Vagina (tissue), 2 donors: ENCODE measurements at places on chromosomes 2 and 18. TPM values are rescaled to one million over a fixed set of nuclear protein-coding genes. Genes with fewer than 3 reads are reported as not detected.

Gene RNF144A
- total RNA-seq = 17.2 TPM

Gene RAX
- not detected for total RNA-seq

Gene CD207
- 2.5 TPM for total RNA-seq

Gene GALNT14
- 1.7 TPM for total RNA-seq

Gene LMAN2L
- total RNA-seq = 13.0 TPM

Gene SP100
- 64.8 TPM for total RNA-seq

DNA sequence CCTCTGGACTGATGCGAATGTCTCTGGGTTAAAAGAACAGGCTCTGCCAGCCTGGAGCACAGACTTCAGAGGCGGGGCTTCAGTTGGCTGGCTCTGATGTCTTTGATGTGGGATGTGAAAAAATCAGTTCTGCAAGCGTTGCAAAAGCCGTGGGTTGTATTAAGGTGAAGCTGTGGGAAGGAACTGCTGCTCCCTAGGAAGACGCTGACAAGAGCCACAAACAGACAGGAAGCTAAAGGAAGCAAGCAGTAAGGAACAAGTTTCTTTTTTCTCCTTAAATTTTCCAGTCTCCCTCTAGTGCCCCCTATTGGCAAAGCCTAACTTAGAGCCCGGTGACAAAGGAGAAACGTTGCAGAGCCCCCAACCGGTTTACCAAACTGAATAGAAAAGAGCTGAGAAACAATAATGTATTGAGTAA lies 239.0 kb downstream of the CCDC178 start:
- no peak for DNase-seq
- H3K36me3 ChIP-seq = no peaks in the 10 kb centered on the region
- H3K4me1 ChIP-seq = peaks cover 5% of the 10 kb centered on the region

DNA sequence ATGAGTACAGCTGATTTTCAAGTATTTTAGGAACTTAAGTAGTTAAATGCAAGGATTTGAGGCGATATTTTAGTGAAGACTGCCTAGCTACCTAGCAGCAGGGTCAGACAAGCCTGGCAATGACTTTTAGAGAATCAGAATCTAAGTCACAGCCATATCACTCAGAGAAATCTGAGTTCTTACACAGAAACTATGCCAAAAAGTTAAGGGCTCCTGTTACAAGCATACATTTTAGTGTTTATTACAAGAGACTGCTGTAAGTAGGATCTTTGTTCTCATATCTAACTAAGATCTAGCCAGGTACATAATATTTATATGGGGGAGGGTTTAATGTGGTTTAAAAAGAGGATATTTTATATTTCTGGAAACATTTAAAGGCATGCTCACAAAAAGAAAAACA lies 37.5 kb downstream of the MAP4K3 start:
- H3K27ac ChIP-seq = no peak overlapping the region
- no peaks in the 10 kb centered on the region for H3K36me3 ChIP-seq
- H3K27me3 ChIP-seq = no peaks in the 10 kb centered on the region

- no peaks in the 10 kb centered on the region for H3K4me1 ChIP-seq
- H3K27me3 ChIP-seq = no peaks in the 10 kb centered on the region
- no peak for DNase-seq
- H3K36me3 ChIP-seq = no peaks in the 10 kb centered on the region
- H3K4me3 ChIP-seq = no peak overlapping the region
- H3K27ac ChIP-seq = no peak overlapping the region
Measured at GRCh38 chr2:59019566-59020159, 778.5 kb upstream of the FANCL start.

- H3K4me3 ChIP-seq = no peak overlapping the region
- DNase-seq = no peak
- no peaks in the 10 kb centered on the region for H3K36me3 ChIP-seq
- no peaks in the 10 kb centered on the region for H3K27me3 ChIP-seq
Measured at GRCh38 chr2:6301426-6301825, 564.3 kb downstream of the CMPK2 start.

DNA sequence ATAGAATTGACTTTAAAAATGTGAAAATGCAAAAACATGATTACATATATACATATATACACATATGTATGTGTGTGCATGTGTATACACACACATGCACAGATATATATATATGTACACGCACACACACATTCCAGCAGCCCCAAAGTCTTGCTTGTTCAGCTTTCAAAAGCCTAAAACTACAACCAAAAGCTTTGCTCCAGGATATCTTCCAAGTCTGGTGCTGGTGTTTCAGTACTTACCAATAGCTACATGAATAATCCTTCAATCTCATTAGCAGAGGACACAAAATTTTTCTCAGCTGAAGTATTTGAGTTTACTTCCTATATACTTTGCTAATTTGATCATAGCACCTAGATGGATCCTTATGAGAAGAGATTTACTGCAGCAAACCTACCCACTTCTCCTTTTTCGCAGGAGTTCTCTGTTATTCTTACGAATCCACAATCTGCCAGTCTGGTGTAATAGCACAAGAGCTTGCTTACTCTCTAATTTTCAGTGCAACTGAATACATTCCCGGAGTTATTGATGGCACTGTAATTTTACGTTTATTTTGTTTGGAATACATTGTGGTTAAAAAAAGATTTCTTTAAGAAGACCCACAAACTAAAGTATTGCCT lies 553.3 kb downstream of the ARHGAP15 start:
- no peak overlapping the region for H3K4me3 ChIP-seq
- no peaks in the 10 kb centered on the region for H3K36me3 ChIP-seq
- no peak overlapping the region for H3K27ac ChIP-seq
- no peaks in the 10 kb centered on the region for H3K27me3 ChIP-seq
- no peak for DNase-seq

DNA sequence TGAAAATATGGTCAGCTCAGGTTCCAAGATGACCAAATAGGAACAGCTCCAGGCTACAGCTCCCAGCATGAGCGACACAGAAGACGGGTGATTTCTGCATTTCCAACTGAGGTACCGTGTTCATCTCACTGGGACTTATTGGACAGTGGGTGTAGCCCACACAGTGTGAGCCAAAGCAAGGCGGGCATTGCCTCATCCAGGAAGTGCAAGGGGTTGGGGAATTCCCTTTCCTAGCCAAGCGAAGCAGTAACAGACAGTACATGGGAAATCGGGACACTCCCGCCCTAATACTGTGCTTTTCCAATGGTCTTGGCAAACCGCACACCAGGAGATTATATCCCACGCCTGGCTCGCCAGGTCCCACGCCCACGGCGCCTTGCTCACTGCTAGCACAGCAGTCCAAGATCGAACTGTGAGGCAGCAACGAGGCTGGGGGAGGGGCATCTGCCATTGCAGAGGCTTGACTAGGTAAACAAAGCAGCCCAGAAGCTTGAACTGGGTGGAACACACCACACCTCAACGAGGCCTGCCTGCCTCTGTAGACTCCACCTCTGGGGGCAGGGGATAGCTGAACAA lies 57.5 kb downstream of the WDPCP start:
- H3K27me3 ChIP-seq = no peaks in the 10 kb centered on the region
- H3K4me3 ChIP-seq = no peak overlapping the region
- no peaks in the 10 kb centered on the region for H3K4me1 ChIP-seq
- DNase-seq = no peak

DNA sequence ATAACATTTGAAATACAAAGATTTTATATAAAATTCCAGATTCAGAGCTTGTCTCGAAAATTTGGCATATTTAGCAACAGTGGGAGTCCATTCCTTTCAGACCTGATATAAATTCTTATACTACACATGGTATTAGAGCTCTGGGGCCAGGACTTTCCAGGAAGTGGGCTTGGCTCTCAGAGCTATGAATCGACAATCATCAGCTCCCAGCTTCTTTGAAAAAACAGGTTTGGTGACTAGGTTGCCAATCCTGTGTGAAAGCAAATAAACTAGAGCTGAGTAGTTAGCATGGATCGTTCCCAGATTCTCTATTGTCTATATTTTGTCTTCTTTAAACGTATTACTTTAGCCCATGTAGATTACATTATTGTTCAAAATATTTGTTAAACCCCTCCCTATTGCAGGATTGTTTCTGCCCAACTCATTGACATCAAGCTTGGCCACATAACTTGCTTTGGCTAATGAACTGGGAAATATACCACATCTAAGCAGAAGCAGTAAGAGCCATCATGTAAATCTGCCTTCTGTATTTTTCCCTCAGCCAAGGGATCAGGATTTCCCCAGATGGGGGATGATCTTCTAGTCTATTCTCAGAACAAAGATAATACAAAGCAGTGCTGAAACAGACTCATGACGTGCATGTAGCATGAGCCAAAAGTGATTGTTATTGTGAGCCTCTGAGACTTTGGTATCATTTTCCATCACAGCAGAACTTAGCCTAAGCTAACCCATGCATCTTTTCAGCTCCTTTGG lies 105.4 kb downstream of the KCNH7 start:
- H3K27me3 ChIP-seq = no peaks in the 10 kb centered on the region
- H3K36me3 ChIP-seq = no peaks in the 10 kb centered on the region
- H3K4me1 ChIP-seq = no peaks in the 10 kb centered on the region
- H3K4me3 ChIP-seq = no peak overlapping the region

DNA sequence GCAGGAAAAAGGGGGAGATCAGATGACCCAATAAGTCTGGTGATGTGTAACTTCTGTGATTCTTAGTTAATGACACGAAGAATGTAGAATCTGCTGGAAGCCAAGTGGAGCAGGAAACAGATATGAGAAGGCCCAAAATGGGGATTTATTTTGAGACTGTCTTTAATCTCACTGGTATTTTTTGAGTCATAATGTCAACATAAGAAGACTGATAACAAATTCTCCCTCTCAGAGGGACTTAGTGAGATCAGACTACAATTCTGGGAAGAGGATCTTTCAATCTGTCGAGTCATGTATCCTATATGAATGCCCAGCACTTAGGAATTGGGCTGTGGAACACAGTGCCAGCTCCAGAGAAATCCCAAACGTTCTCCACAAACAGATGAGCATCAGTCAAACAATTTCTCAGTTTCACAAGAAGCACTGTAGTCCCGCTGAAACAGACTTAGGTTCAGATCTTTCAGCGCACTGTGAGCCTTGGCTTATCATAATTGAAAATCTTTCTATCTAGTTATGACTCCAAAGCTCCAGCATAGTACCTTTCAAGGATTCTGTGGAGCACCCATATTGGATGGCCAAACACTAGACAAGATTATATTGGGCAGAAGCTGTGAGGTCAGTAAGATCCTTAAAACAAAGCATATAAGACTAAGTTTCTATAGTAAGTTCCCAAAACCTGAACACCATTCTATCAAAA lies 738.2 kb downstream of the LRP1B start:
- H3K36me3 ChIP-seq = no peaks in the 10 kb centered on the region
- DNase-seq = no peak
- H3K4me1 ChIP-seq = no peaks in the 10 kb centered on the region
- no peak overlapping the region for H3K27ac ChIP-seq
- no peaks in the 10 kb centered on the region for H3K27me3 ChIP-seq

GRCh38 chr18:2192562-2192961 lies 378.7 kb downstream of the METTL4 start:
- H3K27me3 ChIP-seq = no peaks in the 10 kb centered on the region
- no peaks in the 10 kb centered on the region for H3K36me3 ChIP-seq
- no peak overlapping the region for H3K27ac ChIP-seq
- no peak for DNase-seq

GRCh38 chr2:233329489-233330135 lies 22.0 kb downstream of the SAG start:
- H3K4me3 ChIP-seq = no peak overlapping the region
- no peak for DNase-seq
- H3K27ac ChIP-seq = no peak overlapping the region

GRCh38 chr2:39738936-39739335 lies 40.1 kb downstream of the THUMPD2 start:
- H3K4me1 ChIP-seq = peaks cover 6% of the 10 kb centered on the region
- no peak overlapping the region for H3K4me3 ChIP-seq
- H3K27ac ChIP-seq = no peak overlapping the region
- DNase-seq = no peak
- no peaks in the 10 kb centered on the region for H3K27me3 ChIP-seq

DNA sequence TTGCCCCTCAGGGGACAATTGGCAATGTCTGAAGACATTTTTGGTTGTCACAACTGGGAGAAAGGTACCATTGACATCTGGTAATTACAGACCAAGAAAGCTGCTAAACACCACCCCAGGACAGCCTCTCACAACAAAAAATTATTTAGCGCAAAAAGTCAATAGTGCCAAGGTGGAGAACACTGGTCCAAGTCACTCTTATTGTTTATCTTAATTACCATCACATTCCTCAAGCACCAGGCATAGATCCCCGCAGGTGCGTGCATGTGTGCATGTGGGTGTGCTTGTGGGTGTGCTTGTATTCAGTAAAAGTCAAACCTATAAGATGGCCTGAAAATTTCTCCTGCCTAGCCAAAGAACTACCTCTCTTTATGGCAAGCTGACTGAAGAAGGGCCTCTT lies 74.9 kb upstream of the WDR75 start:
- no peak overlapping the region for H3K27ac ChIP-seq
- H3K27me3 ChIP-seq = no peaks in the 10 kb centered on the region
- no peak overlapping the region for H3K4me3 ChIP-seq

GRCh38 chr18:59239642-59240041 lies 19.7 kb downstream of the GRP start:
- H3K4me1 ChIP-seq = no peaks in the 10 kb centered on the region
- H3K27me3 ChIP-seq = no peaks in the 10 kb centered on the region
- no peak for DNase-seq
- H3K27ac ChIP-seq = no peak overlapping the region
- no peaks in the 10 kb centered on the region for H3K36me3 ChIP-seq

DNA sequence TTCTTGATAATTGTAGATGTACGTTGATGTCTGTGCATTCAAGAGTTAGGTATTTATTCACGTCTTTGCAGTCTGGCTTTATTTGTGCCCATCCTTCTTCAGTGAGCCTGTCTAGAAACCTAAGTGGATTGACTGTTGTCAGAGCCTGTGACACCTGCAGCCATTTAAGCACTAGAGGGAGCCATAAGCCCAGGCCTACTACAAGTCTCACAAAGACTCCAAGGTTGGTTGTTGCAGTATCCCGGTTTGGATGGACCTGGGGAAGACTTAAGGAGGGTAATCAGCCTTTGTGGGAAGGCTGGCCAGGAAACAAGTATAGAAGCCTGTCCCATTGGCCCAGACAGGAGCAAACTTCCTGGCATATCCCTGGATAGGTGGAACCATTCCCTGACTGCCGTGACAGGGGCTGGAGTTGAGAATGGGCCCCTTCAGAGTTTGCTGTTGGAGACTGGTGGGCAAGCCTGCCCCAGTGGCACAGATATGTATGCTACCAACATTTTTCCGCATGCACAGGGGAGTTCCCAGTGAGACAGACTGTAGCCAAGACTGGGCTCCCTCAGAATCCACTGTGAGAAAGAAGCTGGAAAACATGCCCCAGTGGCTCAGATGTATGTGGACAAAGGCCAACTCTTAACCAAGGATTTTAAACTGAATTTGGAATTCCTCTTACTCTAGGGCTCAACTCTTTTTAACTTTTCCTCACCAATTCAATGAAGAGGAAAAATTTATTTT lies 9.3 kb upstream of the LRRC30 start:
- no peaks in the 10 kb centered on the region for H3K4me1 ChIP-seq
- H3K27ac ChIP-seq = no peak overlapping the region
- no peak overlapping the region for H3K4me3 ChIP-seq
- no peaks in the 10 kb centered on the region for H3K27me3 ChIP-seq
- no peak for DNase-seq
- no peaks in the 10 kb centered on the region for H3K36me3 ChIP-seq

DNA sequence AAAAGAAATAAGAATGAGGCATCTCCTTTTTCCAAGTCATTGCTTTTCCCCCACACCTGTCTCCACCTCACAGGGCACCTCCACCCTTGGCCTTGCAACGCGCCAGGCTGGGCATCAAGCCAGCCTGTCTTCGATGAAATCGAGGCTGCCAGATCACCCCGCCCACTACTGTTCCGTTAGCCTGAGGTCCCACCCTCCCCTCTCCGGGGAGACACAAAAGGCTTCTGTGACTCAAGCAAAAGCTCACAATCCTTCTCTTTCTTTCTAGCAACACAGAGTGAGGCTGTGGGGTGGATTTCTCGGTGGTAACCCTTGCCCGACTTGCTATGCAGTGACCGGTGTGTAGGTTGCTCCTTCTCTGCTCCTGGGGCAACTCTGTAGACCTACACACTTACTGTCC lies 9.9 kb downstream of the TNP1 start:
- no peak for DNase-seq
- H3K27me3 ChIP-seq = no peaks in the 10 kb centered on the region
- no peaks in the 10 kb centered on the region for H3K36me3 ChIP-seq
- no peak overlapping the region for H3K4me3 ChIP-seq
